Vagina (tissue), 2 donors: ENCODE measurements at places on chromosomes 4 and X. TPM values are rescaled to one million over a fixed set of nuclear protein-coding genes. Genes with fewer than 3 reads are reported as not detected.

Gene TLL1
- total RNA-seq = 7.9 TPM

Gene PPP4R3C
- not detected for total RNA-seq

Gene HSFX2
- total RNA-seq = not detected

Gene PRKG2
- total RNA-seq = 0.49 TPM

Gene MAGEA9
- total RNA-seq = not detected

Gene TLR7
- not detected for total RNA-seq

- no peaks in the 10 kb centered on the region for H3K36me3 ChIP-seq
- no peak overlapping the region for H3K4me3 ChIP-seq
- no peak overlapping the region for H3K27ac ChIP-seq
Observed at GRCh38 chr4:33739884-33740632, 2504.3 kb downstream of the ARAP2 start.

GRCh38 chr4:187158003-187158402 lies 434.3 kb upstream of the FAT1 start:
- H3K27me3 ChIP-seq = no peaks in the 10 kb centered on the region
- no peak overlapping the region for H3K4me3 ChIP-seq
- no peak for DNase-seq
- no peaks in the 10 kb centered on the region for H3K36me3 ChIP-seq

GRCh38 chr4:5815641-5816040 lies 77.2 kb downstream of the CRMP1 start:
- H3K36me3 ChIP-seq = no peaks in the 10 kb centered on the region
- no peaks in the 10 kb centered on the region for H3K27me3 ChIP-seq
- H3K4me3 ChIP-seq = no peak overlapping the region
- H3K4me1 ChIP-seq = no peaks in the 10 kb centered on the region

- H3K27ac ChIP-seq = no peak overlapping the region
- H3K4me3 ChIP-seq = no peak overlapping the region
- H3K36me3 ChIP-seq = no peaks in the 10 kb centered on the region
Observed at GRCh38 chr4:7289589-7289988, 97.3 kb downstream of the SORCS2 start.

GRCh38 chr4:187668526-187669082 lies 327.0 kb upstream of the ZFP42 start:
- no peak overlapping the region for H3K4me3 ChIP-seq
- H3K27me3 ChIP-seq = no peaks in the 10 kb centered on the region
- H3K4me1 ChIP-seq = peaks cover 5% of the 10 kb centered on the region
- no peak overlapping the region for H3K27ac ChIP-seq

DNA sequence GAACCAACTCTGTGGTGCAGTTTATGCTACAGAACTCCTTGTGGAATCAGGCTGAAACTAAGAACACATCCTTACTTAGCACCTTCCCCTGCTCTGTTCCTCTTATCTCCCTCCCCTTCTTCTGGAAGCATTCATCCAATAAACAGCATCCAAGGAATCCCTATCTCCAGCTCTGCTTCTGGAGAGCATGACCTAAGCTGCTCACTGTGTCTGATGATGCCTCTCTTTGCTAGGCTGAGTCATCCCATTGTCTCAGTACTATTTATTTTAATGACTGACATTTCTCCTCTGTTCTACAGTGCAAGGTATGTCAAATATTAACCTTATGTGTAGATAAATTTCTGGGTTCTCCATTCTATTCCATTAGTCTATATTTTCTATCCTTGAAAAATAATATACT lies 71.2 kb downstream of the BEND2 start:
- H3K36me3 ChIP-seq = no peaks in the 10 kb centered on the region
- no peak for DNase-seq
- H3K27ac ChIP-seq = no peak overlapping the region
- no peak overlapping the region for H3K4me3 ChIP-seq
- H3K27me3 ChIP-seq = no peaks in the 10 kb centered on the region
- H3K4me1 ChIP-seq = no peaks in the 10 kb centered on the region

DNA sequence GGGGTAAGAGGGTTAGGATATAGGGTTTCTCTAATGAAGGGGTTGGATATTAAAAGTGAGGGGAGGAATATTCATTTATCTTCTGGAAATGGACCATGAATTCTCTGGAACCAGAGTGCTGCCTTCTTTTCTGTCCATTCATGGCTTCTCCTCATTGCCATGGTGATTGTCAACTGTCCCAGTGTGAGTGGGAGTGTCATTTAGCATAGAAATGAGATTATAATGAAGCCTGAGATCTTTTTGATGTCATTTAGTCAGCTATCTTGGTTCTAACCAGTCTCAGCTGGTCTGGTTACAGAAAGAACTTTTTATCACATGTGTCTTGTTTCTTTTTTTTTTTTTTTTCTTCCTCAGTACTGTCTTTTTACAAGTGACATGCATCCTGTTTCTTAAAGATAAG lies 497.3 kb upstream of the PITX2 start:
- DNase-seq = no peak
- no peaks in the 10 kb centered on the region for H3K36me3 ChIP-seq
- no peaks in the 10 kb centered on the region for H3K27me3 ChIP-seq
- H3K4me1 ChIP-seq = no peaks in the 10 kb centered on the region
- no peak overlapping the region for H3K27ac ChIP-seq
- H3K4me3 ChIP-seq = no peak overlapping the region

- no peak for DNase-seq
- no peak overlapping the region for H3K27ac ChIP-seq
- H3K4me1 ChIP-seq = peaks cover 8% of the 10 kb centered on the region
- no peaks in the 10 kb centered on the region for H3K36me3 ChIP-seq
Observed at GRCh38 chr4:184849185-184849584, 23.4 kb upstream of the ACSL1 start.

DNA sequence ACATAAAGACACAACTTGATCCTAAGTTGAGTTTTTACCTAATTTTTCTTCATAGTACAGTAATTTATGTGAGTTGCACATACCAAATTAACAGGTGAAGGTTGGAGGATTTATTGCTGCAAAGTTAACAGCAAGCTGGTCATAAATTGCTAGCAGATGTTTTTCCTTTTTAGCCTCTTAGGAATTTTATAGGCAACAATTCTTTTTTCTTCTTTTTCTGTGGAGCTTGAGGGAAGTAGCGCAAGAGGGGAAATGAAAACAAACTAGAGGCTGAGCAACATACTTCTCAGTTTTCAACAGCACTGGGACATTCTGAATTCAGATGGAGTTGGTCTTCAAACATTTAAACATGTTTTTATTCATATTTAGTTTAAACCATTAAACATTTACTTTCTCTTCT lies 63.7 kb upstream of the TLR2 start:
- no peak for DNase-seq
- no peaks in the 10 kb centered on the region for H3K27me3 ChIP-seq
- H3K4me1 ChIP-seq = no peaks in the 10 kb centered on the region

DNA sequence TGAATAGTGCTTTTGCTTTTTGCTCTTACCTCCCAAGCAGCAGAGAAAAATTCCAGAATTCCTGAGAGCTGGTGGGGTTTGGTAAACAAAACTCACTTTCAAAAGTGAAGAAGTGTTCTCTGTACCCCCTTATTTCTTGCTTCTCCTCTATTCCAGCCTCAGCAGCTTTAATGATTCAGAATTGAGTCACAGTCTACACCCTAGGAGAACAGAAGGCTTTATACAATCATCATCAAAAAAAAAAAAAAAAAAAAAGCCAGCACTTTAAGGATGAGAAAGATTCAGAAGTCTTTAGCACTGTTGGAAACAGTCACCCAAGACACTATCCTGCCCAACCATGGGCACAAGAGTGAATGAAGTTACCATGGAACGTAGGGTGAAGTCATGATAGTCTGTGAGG lies 1583.1 kb upstream of the PCDH10 start:
- no peak overlapping the region for H3K27ac ChIP-seq
- no peak for DNase-seq
- no peaks in the 10 kb centered on the region for H3K36me3 ChIP-seq
- no peaks in the 10 kb centered on the region for H3K4me1 ChIP-seq
- H3K4me3 ChIP-seq = no peak overlapping the region
- no peaks in the 10 kb centered on the region for H3K27me3 ChIP-seq

- DNase-seq = no peak
- no peaks in the 10 kb centered on the region for H3K27me3 ChIP-seq
- H3K4me1 ChIP-seq = peaks cover 28% of the 10 kb centered on the region
- no peaks in the 10 kb centered on the region for H3K36me3 ChIP-seq
Observed at GRCh38 chr4:42655269-42655637, 1.7 kb downstream of the ATP8A1 start.

DNA sequence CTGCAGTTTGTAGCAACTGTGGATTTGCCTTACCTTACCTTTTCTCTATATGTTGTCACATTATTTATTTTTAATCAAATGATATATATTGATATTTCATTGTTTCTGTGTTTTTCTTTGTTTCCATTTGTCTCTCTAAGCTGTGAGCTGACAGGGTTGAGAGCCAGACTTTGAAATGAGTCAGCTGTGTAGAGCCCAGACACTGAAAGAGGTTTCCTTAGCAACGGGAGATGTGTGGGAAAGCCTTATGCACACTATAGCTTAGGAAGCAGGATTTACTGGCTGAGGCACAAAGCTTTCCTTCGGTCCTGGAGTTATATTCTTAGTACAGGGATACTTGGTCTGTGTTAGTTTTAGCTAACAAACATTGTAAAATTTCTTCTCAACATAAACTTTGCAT lies 192.2 kb downstream of the FGF13 start:
- no peaks in the 10 kb centered on the region for H3K36me3 ChIP-seq
- H3K27me3 ChIP-seq = no peaks in the 10 kb centered on the region
- DNase-seq = no peak
- no peak overlapping the region for H3K4me3 ChIP-seq
- no peak overlapping the region for H3K27ac ChIP-seq
- H3K4me1 ChIP-seq = no peaks in the 10 kb centered on the region

- no peak overlapping the region for H3K4me3 ChIP-seq
- H3K36me3 ChIP-seq = no peaks in the 10 kb centered on the region
- H3K27me3 ChIP-seq = no peaks in the 10 kb centered on the region
- H3K4me1 ChIP-seq = no peaks in the 10 kb centered on the region
Observed at GRCh38 chr4:130034876-130035275, 938.9 kb downstream of the C4orf33 start.

DNA sequence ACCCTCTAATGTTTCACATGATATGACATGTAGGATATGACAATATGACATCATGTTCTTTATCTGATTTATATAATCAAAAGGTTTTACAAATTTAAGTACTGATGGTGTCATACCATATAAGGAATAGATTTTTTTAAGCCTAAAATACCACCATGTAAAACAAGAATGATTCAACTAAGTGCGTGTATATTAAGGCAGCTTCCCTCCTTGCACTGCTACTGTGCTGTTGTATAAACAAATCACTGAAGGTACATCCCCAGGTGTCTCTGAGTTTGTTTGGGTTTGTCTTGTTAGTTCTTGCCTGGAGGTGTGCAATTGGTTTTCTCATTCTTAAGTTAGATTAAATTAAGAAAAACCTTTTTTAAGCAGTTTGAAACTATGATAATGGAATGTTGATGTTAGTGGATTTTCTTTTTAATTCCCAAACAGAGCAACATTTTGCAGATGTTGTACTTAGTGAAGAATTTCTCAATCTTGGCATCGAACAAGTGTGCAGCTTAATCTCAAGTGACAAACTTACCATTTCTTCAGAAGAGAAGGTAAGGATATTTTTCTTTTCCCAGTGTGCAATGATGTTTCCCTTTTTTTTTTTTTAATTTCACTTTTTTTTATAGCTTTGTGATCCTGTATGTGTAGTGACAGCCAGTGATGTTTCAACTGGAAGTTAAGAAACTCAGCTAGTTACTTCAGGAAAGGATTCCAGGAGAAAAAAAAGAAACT lies 33.4 kb upstream of the MSMO1 start:
- H3K27me3 ChIP-seq = no peaks in the 10 kb centered on the region
- H3K36me3 ChIP-seq = no peaks in the 10 kb centered on the region
- H3K27ac ChIP-seq = no peak overlapping the region

DNA sequence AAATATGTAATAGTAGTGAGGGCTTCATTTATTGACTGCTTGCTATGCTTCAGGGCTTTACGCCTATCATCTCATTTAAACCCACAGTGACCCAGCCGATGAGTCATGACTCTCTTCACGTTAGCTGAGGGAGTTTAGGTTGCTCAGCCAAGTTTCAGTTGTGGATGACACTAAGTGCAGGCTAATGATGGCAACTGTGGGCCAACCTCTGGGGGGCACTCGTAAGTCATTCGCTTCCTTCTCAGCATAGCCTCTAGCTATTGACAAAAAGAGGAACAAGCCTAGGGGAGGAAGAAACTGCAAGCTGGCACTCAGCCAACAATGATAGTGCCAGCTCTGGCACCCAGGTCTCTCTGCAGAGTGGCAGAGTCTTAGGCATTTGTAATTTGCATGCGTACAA lies 325.0 kb downstream of the ARHGAP10 start:
- no peak overlapping the region for H3K4me3 ChIP-seq
- H3K27ac ChIP-seq = no peak overlapping the region
- no peak for DNase-seq
- H3K36me3 ChIP-seq = no peaks in the 10 kb centered on the region
- no peaks in the 10 kb centered on the region for H3K27me3 ChIP-seq
